ENCODE measurements at places on chromosomes 1 and 21.

DNA sequence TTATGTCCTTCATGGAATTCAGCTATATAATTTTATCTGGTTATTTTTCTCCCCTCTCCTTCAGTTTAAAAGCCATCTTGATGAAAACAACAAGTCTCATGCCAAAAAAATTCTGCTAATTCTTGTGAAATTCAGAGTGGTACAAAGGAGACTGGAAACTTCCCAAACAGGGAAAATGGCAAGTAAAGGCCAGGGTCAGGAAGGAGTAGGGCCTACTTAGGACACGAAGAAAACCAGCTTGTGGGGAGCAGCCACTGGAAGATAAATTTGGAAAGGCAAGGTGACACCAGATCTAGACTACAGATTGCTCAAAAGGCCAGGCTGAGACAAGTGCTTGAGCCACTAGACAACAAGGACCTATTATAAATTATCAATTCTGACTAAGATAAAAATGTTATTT is 6.4 kb downstream of the TSTD1 start:
- DNase-seq, result no peak

- no peak for DNase-seq
Observed at GRCh38 chr1:156845055-156845952, 13.6 kb downstream of the INSRR start.

GRCh38 chr1:56376188-56376984 is 203.0 kb downstream of the PLPP3 start:
- DNase-seq, result no peak

GRCh38 chr1:168019407-168019806 is 82.5 kb upstream of the MPC2 start:
- no peak for DNase-seq

GRCh38 chr1:18998016-18998724 is 41.7 kb upstream of the IFFO2 start:
- peak; percentile 89 for DNase-seq

DNA sequence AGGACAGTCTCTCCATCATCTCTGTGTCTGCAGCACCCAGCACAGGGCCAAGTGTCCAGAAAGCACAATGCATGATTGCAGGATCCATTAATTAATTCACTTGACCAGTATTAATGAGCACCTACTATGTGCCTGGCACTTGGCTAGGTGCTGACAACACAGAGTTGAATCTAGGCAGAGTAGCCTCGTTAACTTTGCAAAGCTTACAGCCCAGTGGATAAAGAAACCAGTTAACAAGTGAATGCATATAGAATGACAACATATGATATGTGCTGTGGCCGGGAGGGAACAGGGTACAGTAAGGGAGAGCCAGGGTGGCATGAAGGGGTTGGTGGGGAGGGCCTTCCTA is 10.9 kb downstream of the SLC1A7 start:
- no peak for DNase-seq

GRCh38 chr1:26530895-26531598 is 1.5 kb downstream of the RPS6KA1 start:
- peak; percentile 67 for DNase-seq

- no peak for DNase-seq
Observed at GRCh38 chr1:89499320-89499719, 25.3 kb upstream of the LRRC8B start.

DNA sequence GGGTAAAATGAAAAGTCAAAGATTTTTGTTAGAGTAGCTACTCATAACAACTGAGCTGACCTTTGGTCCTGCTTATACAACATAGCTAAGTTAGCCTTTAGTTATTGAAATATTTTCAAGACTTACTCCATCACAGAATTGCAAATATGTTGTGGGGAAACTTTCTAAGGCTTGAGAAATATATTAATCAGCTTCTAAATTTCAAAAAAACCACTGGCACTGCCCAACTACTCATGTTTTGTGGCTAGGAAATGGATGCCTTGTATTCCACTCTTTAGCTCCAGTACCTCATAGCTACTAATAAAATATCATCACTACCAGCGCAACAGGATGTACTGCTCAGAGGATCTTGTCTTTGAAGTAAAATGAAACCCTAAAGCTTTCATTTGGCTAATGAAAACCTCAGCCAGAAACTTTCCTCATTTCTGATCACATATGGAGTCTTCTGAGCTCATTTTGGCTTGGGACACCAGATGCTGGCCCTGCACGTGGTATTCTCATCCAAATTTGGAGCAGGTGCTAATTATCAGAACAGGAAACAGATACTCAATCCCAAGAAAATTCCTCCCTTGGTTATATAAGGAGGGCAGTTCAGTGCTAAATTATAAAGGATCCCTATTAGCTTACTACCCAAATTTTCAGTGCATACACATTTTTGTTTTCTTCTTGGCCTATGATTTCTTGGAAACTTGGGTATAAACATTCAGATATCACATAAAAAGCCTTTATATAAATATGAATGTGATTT is 690.7 kb downstream of the ADGRL2 start:
- no peak for DNase-seq

DNA sequence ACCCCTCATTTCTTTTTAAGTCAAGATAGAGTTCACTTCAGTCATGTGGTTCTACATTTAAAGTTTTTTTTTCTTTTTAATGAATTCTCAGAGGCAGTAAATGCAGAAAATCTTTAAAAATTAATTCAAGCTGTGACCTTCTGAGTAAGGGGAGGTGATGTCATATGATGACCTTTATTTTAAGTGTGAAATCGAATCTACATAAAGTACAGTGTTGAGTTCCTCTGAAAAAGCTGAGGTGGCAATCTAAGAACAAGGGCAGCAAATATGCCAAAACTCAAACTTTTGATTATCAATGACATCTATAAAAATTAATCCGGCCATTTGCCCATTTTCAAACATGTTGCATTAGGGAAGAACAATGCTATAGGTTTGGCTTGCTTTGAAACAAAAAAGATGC is 173.5 kb downstream of the CDC7 start:
- no peak for DNase-seq

- no peak for DNase-seq
Observed at GRCh38 chr1:221925947-221926346, 184.1 kb upstream of the DUSP10 start.

- DNase-seq, result no peak
Observed at GRCh38 chr1:26287033-26287711, 7.3 kb downstream of the SH3BGRL3 start.

DNA sequence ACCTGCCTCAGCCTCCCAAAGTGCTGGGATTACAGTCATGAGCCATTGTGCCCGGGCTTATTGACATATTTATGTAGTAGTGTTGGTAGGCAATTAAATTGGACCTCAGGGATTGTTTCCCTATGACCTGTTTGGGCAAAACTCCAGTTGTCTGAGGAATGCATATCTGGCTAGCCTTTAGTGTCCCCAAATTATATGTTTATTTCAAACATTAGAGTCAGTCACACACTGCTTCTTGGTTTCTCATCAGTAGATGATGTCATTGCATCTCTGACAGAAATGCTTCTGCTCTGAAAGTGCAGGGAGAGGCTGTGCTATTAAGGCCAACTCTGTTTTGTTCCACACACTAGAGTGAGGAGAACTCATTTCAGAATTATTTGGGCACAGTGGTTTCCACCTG is 12.5 kb downstream of the PIP5K1A start:
- DNase-seq, result no peak

DNA sequence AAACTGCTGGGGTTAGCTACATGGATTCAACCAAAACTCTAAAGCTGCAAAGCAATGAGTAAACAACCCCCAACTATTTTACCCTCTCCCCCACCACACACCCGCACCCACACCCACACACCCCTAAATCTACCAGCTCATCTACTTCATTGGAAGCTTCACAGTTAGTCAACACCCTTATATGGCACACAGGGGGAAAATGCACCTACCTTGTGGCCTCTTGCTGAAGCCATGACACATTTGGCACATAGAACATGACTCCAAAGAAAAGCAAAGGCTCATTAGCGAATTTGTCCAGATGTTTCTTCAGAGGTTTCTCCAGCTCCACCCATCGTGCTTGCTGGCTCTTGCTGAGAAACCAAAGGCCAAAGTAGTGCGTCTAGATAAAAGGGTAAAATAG is 99.8 kb downstream of the PTPN14 start:
- DNase-seq, result no peak

DNA sequence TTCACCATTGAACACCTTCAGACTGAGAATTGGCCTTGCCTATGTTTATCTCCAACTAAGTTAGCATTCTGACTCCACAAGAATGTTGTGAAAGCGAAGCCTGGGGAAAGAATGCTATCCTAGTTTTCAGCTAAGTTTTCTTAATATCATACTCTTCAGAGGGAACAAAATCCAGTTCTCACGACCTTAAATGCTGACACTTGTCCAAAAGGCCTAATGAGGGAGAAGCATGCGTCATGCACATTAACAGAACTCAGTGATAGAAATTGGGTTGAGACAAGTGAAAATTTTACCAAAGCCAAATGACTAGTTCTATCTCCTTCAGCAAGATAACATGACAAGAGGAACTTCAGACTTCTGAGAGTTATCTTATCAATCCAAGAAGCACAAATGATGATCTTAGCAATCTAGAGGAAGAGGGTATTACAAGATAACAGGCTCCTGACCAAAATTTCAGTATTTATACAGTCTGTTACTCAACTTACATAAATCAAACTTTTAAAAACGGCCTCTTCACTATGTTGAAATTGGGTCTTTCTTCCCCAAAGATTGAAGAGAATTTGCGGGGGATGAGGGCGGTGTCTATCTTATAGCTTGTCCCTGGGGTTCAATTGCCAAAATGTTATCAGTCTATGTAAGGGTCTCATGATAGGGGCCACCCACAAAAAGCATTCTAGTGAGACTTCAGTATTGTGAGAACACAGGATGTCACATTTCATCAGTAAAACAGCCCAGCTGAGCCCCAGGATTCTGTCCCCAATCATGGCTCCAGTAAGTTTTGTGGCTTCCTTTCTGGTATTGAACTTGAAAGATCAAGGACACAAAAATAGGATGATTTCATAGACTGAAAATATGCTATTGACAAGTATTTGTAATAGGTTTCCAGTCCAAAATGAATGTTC is 26.5 kb upstream of the SLC45A3 start:
- DNase-seq, result no peak

DNA sequence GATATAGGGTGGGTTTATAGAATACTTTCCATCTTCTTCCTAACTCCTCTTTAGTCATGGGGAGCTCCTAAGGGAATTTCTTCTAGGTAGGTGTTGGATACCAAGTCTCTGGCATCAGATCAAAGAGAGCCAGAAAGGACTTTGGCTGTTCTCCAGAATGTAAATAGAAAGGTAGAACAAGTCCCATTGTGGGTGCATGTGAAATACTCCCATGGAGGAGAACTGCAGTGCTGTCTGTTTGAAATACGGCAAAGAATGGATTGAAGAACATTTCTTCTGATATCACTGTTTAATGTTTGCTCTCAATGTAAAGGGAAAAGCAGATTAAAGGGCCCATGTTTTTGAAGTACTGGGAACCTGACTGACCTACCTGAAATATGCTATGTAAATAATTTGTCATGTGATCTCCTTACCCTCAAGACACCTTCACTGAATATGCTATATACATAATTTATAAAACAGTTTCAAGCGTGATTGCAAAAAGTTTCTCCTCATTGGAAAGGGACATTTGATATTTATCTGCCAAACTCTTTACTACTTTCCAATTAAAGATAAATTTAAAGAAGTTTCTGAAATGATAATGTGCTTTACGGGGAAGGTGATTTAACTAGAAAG is 65.9 kb downstream of the LAMC1 start:
- DNase-seq, result no peak

- no peak for DNase-seq
Observed at GRCh38 chr1:77447669-77448068, 165.8 kb downstream of the AK5 start.

DNA sequence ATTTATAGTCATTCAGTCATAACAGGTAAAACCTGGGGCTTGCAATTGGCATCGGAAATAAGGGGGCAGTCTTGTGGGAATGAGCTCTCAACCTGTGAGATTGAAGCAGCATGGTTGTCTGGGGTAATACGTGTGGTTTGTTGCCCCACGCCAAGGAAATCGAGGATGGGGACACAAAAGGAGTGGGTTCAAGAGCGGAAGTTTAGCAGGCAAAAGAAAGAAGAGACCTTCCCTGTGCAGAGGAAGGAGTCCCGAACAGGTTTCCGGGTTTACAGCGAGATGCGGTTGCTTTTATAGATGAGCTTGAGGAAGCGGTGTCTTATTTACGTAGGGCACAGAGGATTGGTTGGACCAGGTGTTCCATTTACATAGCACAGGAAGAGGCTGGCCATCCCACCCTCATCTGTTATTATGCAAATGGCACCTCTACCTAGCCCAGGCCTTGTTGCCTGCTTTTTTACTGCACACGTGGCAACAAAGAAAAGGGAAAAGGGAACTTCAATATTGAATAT is 37.3 kb downstream of the IFNAR1 start:
- no peak for DNase-seq

- no peak for DNase-seq
Observed at GRCh38 chr1:204356997-204357396, 2.7 kb downstream of the PLEKHA6 start.

- DNase-seq, result no peak
Observed at GRCh38 chr1:198107091-198107501, 49.7 kb upstream of the NEK7 start.

DNA sequence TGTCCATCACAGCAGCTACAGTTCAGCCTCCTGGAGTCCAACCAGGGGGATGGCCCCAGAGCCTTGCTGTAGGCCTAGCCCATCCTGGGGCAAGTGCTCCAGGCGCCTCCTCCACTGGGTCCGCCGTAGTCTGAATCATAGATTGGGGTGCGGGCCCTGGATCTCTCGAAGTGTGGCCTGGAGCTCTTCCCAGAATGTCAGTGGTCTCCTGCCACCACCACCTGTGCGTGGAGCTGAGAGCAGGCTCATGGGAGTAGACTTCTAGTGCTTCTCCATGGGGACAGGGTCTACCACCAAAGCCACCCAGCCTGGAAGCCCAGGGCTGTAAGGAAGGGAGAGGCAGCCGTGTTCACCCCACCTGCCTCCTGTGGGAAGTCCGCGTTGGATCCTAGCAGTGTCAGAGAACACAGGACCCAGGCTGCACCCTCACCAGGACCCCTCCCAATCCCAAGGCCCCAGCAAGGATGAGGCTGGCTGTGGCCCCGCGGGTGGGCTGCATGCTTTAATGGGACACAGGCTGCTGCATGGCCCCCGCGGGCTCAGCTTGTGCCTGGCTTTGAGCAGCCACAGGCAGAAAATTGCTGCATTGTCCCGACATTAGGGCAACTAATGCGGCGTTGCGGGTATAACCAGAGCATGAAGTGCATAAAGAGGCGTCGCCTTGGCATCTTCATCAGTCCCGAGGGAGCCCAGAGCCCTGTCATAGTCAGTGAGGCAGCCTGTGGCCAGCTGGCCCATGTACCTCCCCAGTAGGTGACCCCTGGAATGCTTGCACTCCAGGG is 735 bp upstream of the HES3 start:
- DNase-seq, result no peak

DNA sequence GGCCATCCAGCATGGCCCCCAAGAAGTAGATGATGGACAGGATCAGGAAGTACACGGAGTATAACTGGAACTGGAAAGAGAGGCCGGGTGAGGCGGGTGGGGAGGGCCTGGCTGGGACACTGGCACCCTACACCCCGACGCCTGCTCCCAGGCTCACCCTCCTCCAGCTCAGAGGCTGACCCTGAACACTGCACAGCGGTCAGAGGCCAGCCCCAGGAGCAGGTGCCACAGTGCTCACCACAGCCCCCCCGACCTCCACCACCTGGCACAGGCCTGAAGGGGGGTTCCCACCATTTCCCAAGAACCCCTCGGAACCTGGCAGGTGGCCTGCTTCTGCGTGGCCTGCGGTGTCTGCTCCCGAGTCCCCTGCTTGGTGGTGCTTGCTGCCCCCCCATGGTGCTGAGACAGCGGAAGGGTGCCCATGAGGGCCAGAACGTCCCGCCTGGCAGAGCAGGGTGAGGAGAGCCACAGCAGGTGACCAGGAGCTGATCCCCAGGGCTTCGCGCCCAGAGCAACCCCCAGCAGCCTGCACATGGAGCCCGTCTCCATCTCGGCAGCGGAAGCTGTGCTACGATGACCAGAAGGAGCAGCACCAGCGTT is 26.1 kb downstream of the SLC19A1 start:
- DNase-seq, result no peak
